ENCODE measurements at places on chromosomes 7 and 10.

GRCh38 chr10:15266117-15266516, 97.6 kb upstream of the NMT2 start:
- DNase-seq, result no peak

- DNase-seq, result no peak
Observed at GRCh38 chr7:11315666-11316258, 342.1 kb downstream of the PHF14 start.

DNA sequence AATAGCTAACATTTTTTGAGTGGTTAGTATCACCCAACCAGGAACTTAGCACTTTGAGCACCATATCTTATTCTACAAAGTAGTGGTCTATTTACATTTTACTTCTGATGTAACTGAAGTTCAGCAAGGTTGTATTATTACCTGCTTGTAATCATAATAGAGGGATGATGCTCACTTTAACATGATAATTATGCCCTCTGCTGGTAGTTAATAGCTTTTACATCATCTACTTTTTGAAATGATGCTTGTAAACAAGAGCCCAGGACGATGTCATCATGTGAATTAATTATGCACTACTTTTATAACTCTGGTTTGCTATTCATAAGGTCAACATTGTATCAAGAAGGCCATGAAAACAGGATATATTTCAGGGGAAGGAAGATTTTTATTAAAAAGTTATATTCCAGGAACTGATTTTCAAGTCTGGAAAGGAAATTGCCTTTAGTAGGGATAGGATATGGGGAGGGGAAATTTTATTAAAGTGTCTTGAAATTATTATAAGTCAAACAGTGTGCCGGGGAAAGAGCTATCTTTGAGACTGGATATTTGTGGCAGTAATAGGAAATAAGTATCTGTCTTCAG, 80.3 kb upstream of the SCIN start:
- no peak for DNase-seq

DNA sequence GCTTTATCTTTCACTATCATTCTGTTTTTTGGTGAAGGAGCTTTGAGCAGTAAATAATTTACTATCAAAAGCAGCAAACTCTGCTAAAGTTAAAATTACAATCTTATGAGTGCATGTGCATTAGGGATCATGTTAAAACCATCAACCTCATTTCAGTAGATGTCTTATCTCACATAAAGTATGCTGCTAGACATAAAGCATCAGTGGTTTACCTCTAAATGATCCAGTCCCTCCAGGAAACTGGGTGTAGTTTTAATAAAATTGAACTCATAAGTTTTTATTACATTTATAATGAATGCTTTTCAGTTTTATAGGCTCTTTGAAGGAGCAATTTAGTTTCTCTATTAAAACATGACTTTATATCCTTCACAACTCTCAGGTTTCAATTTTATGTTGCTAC, 108.7 kb downstream of the LRRN3 start:
- no peak for DNase-seq

DNA sequence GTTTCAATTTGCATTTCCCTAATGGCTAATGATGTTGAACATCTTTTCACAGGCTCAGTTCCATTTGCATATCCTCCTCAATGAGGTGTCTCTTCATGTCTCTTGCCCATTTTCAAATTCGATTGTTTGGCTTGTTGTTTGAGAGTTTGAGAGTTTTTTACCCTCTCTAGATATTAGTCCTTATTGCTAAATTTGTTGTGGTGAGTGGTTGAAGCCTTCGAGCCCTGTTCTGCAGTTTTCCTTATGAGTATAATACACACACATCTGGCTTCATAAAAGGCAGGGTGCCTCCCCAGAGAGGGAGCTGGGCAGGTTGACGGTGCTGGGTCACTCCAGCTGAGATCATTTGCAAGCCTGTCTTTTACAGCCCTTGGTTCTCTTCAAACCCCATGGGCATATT, 65.1 kb downstream of the RGS10 start:
- DNase-seq, result no peak

DNA sequence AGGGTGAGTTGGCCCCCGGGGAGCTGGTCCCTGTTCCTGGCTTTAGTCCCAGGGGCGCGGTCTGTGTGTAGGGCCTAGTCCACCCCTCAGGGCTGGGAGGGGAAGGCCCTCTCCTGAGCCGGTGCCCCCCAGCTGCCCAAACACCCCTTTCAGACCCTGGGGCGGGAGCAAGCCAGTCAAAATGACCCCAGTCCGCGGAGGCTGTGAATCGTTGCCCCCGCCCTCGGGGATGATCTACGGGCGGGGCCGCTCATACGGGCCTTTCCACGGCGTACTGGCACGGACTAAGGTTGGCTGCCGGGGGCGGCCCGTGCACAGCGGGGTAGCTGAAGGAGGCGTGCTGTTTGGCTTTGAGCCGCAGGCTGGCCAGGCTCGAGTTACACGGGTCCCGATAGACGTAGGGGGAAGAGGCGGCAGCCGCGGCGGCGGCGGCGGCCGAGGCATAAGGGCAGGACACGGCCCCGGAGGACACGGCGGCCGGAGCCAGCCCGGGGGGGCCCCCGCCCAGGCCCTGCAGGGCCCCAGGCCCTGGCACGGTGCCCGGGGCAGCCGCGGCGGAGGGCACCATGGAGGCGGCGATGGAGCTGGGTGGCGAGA, 4.3 kb downstream of the ELOVL3 start:
- peak; percentile 19 for DNase-seq

Data from activated CD4-positive, alpha-beta T cell treated with anti-CD3 and anti-CD28 coated beads for 4 hours (primary cell).